ENCODE measurements at places on chromosomes 13 and 19. TPM values are rescaled to one million over a fixed set of nuclear protein-coding genes. Genes with fewer than 3 reads are reported as not detected.

- peak; percentile 81 for DNase-seq
Measured at GRCh38 chr19:12774588-12775555, at the start of gene HOOK2. TSS of gene HOOK2 (minus strand) at chr19:12775552. CDS start at chr19:12775449, 103 bp downstream.

- DNase-seq, result no peak
Measured at GRCh38 chr13:95117092-95117491, 184.2 kb downstream of the ABCC4 start.

- no peak for DNase-seq
Measured at GRCh38 chr13:40342461-40342860, 324.0 kb downstream of the FOXO1 start.

DNA sequence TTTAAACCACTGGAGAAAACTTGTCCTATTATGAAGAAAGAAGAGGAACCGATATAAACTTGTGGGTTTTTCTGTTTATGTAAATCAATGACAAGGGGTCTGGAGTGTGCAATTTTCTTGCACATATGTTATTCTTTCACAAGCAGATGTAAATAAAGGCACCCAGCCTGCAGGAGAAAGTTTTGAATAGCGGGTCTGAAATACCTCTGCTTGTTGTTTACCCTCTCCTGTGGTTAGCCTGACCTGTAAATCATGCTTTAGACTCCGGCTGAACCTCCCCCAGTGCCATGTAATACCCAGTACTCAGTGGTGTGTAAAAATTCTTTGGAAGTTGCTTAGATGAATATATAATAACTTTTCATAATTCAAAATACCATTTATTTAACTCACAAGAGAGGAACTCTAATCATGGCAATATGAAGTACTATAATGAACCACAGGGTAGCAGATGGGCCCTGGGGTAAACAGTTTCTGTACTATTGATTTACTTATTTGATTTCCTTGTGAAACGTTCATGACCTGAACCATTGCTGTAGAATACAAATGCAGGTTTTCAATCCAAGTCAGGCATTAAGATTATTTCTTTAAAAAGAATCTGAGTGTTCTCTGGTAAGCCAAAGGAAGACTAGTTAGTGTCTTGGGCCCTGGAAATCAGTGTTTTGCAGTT lies 245.1 kb downstream of the LMO7 start:
- no peak for DNase-seq

Gene ZIC2
- total RNA-seq, result not detected

DNA sequence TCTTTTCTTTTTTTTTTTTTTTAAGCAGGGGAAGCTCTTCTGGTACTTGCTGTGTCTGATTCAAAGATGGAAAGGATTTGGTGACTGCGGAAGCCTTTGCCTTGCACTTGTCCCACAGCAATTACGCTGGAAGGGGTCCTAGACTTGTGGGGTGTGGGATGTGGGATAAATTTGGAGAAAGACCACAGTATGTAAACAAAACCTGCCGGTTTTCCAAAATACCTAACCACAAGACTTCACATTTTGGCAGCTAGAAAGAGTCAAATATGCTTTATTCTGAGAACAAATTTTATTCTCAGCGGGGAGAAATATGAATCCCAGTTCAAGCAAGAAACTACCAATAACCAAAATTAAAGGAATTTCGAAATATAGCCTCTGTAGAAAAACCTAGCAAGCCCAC lies 176.5 kb downstream of the SPRY2 start:
- DNase-seq, result no peak

Gene PCSK4
- total RNA-seq, result 1.3 TPM

DNA sequence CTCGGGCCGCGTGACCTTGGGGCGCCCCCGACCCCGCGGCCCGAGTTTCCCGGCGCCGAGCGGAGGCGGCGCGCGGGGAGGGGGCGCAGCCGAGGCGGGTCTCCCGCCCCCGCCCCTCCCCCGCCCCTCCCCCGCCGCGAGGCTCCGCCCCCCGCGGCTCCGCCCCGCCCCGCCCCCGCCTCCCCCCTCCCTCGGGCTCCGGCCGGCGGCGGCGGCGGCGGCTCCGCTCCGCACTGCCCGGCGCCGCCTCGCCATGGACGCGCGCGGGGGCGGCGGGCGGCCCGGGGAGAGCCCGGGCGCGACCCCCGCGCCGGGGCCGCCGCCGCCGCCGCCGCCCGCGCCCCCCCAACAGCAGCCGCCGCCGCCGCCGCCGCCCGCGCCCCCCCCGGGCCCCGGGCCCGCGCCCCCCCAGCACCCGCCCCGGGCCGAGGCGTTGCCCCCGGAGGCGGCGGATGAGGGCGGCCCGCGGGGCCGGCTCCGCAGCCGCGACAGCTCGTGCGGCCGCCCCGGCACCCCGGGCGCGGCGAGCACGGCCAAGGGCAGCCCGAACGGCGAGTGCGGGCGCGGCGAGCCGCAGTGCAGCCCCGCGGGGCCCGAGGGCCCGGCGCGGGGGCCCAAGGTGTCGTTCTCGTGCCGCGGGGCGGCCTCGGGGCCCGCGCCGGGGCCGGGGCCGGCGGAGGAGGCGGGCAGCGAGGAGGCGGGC lies at the start of gene HCN2:
Gene HCN2, plus strand, starts transcription at position 189 of the 703 bp plus-strand sequence. Its CDS starts 65 bp downstream, at position 254.
- DNase-seq, result no peak

DNA sequence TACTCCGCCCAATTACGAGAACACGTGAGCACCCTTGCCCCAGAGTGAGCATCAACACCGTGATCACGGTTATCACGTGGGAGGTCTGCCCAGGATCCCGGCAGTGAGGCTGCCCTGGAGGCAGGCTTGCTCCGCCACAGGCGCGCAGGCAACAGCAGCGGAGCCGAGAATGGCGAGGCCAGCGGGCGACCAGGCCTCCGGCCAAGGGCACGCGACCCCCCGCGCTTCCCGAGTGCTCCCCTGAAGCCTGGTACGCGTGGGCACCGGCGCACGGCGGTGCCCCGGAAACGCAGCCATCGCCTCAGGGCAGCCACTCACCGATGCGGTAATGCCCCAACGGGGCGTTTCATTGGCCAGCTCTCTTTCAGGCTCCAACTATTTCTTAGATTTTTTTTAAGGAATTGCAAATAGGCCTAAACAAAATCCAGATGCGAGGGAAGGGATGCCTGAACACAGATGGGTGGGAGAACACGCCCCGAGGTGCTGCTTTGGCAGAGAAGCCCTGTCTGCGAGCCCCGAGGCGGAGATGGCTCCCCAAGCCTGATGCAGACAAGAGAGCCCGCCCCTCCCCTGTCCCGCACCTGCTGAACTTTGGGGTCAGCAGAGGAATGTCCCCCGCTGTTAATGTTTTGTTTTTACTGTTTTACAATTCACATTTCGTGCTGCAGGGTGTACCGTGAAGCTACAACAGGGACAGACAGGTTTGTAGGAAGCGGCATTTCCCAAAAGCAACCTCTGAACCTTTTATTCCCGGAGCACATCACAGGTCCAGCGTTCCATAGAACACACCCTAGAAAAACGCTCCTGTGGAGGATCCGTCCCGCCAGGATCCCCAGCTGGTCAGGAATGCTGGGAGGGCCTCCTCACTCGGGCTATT lies 132.7 kb downstream of the ZDHHC20 start:
- DNase-seq, result peak; percentile 25

DNA sequence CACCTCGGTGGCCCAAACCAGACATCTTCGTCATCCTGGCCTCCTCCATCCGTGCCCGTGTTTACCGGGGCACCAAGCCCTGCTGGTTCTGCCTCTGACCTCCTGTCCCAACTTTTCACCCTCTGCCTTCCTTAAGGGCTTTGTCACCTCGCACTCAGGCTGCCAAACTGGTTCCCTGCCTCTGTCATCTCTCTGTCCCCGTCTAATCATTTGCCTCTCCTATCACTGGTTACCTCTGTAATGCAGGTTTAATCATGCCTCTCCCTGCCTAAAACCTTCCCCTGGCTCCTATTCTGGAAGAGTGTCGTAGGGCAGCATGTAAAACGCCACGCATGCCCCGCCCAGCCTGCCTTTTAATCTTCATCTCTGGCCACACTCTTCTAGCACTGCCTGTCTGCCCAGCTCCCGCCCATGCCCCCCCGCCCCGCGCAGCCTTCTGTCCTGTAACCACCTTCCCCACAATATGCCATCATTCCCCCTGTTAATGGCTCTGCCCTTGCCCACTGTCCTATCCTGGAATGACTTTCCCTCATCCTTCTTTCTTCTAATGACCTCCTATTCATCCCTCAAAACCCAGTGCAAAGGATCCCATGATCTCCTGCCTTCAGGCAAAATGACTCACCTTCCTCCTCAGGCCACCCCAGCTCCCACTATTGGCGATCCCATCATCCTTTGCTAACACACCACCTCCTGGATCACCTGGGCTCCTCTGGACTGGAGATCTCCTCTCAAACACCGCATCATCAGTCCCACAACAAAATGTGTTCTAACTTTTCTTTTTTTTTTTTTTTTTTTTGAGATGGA lies 66.7 kb downstream of the PEX11G start:
- DNase-seq, result no peak

DNA sequence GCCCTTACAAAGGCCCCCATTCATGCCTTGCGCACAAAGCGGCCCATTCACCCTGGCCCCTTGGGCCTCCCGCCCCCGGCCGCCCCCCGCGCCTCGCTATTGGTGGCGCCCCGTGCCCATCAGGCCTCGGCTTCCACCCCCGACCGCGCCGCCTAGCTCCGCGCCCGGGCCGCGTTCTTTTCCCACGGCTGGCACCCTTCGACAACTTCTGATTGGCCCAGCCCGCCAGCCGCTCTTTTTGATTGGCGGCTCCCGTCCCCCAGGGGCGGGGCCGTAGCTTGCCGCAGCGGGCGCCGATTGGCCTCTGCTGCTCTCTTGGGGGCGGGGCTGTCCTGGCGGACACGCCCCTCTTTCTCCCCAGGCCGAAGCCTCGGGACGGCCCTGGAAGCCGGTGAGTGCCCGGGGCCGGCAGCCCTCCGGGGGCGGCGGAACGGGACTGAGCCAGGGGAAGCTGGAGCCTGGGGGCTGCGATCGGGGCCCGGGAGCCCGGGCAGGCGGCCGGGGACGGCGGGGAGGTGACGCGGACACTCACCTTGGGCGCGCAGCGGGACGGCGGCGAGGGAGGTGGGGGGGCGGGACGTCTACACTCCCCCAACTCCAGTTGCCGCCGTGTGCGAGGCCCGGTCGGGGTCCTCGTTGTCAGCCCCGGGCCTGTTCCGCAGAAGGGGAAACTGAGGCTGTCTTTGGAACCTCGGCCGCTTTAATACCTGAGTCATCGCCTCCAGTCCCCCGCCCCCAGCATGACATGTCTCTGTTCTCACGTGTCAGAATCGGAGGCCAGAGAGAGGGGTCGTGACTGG lies at the start of gene MYH14:
Gene MYH14, plus strand, starts transcription at position 342 of the 800 bp plus-strand sequence. CDS start 6,744 bp downstream, outside the sequence.
- DNase-seq, result peak; percentile 72

Gene NLRP9
- total RNA-seq, result not detected

Gene TMIGD2
- not detected for total RNA-seq

- no peak for DNase-seq
Measured at GRCh38 chr13:99805361-99805760, 166.2 kb downstream of the ZIC5 start.

GRCh38 chr13:108621462-108621861 lies 7.9 kb upstream of the MYO16 start:
- no peak for DNase-seq

Gene FFAR3
- total RNA-seq, result 0.43 TPM
